Sciatic nerve (tissue), 2 donors: ENCODE measurements at places on chromosomes 4 and X.

GRCh38 chrX:76921176-76921575 is 493.7 kb downstream of the MAGEE1 start:
- DNase-seq, result no peak

GRCh38 chr4:88018466-88018865 is 11.0 kb downstream of the PKD2 start:
- no peak for DNase-seq

DNA sequence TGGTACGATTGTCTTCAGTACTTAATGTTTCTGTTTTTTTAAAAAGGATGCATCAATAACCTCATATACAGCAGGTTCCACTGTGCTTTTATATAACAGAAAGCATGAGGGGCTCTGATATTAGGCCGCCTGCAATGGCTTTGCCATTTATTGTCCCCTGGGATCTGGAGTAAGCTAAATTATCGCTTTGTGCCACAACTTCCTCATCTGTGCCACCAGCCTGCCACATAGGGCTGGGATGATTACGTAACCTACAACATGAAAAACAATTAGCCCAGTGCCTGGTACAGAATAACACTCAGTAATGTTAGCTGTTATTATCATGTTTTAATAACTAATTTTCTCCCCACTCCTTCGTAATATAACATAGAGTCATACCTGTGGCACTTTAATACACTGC is 65.5 kb upstream of the TRIM2 start:
- no peak for DNase-seq

- no peak for DNase-seq
These were observed 1.3 kb upstream of the ITM2A start for GRCh38 chrX:79368441-79368840.

- no peak for DNase-seq
These were observed 41.2 kb downstream of the LONRF3 start for GRCh38 chrX:119015407-119016237.

DNA sequence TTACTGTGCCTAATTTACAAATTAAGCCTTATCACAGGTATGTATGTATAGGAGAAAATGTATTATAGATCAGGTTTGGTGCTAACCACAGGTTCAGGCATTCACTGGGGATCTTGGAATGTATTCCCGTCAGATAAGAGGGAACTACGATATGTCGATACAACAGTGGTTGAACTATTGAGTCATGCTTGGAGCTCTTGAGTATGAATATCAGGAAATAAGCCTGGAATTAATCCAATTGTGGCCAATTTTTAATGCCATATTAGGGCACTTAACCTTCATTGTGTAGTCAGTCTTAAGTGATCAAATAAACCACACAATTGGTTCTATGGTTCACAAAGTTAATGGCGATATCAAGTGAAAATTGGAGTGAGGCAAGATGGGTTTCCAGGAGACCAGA is 556.5 kb downstream of the IL1RAPL1 start:
- DNase-seq, result no peak

DNA sequence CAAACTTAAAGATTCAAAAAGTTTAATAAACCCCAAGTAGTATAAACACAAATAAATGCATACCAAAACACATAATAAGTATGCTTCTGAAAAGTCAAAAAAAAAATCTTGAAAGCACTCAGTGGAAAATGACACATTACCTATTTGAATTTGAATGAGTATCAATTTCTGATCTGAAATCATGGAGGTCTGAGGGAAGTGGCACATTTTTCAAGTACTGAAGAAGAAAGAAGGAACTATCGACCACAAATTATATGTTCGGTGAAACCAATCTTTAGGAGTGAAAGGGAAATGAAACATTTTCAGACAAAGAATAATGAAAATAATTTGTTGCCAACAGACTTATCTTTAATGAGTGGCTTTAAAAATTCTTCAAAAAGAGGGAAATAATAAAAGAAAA is 12.1 kb upstream of the F9 start:
- no peak for DNase-seq

DNA sequence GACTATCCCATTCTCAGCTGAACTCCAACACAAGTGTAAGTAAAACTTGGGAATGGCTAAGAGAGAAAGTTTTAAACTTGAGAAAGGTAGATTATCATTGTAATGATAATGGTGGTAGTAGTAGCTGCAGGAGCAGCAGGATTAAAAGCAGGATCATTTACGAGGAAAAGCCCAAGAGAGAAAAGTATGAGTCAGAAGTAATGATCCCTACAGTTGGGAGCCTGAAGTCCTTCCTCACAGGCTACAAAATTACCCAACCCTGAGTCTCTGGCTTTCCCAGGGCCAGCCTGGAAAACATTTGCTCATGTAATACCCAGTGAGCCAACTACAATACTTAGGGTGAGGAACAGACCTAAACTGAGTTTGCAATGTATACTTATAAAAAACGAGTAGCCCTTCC is 4.4 kb upstream of the PRDM8 start:
- no peak for DNase-seq

- DNase-seq, result no peak
These were observed 476 bp upstream of the GDI1 start for GRCh38 chrX:154436374-154436982.

GRCh38 chrX:9033989-9034388 is at the start of gene FAM9B:
TSS of gene FAM9B (minus strand) at chrX:9034127. CDS start at chrX:9032986, 1,141 bp downstream.
- no peak for DNase-seq

- DNase-seq, result no peak
These were observed 95.2 kb upstream of the NAP1L5 start for GRCh38 chr4:88792821-88793220.

GRCh38 chr4:139876337-139876941 is 210.8 kb downstream of the MGST2 start:
- no peak for DNase-seq

DNA sequence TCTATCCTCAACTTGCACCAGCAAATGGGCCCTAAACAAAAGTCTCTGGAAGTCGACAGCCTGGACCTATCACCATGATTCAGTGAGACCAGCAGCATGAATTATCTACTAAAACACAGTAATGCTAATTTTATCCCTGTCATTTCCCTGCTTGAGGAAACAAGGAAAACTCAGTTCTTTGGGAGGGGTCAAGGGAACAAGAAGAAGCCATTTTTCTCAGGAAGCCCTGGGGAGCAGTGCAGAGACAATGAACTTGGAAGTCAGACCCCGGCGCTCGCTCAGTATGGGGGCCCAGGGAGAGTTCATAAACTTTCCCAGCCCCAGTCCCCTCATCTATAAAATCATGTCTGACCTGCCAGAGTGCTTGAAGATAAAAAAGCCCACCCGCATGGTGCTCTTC is 50.4 kb downstream of the DCTD start:
- DNase-seq, result no peak

- no peak for DNase-seq
These were observed 35.5 kb downstream of the TBC1D9 start for GRCh38 chr4:140720387-140721304.

DNA sequence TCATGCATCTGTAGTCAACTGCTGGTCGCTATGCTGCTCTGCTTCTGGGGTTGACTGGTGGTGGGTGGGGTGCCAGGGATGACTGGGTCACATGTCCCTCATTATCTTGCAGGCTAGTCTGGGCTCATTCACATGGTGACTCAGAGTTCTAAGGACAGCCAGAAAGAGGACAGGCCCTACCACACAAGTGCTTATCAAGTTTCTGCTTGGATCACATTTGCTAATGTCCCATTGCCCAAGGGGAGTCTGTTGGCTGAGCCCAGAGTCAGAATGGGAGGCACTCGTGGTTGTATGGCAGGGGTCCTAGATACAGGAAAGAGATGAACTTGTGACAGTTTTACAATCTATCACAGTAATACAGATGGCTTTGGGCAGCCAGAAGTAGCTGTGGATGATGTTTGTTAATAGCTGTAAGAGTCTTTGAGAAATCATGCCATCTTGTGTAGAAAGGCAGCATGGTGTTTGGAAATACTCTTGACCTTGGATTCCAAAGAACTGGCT is 221.3 kb downstream of the GPAT3 start:
- no peak for DNase-seq

DNA sequence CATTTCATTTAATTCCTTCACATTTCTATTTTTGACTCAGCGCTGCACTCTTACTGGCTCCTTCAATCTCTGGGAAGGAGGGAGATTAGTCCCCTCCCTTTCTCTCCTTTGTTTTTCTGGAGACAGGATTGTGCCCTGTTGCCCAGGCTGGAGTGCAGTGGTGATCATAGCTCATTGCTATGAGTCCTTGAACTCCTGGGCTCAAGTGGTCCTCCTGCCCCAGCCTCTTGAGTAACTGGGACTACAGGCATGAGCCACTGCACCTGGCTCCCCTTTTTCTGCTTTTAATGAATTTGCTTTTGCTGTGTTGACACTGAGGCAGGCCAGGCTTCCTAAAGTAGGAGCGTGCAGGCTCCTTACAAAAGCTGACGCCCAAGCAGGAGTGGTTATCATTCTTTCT is 10.5 kb downstream of the TBC1D14 start:
- DNase-seq, result no peak

- no peak for DNase-seq
These were observed 153.8 kb downstream of the CCSER1 start for GRCh38 chr4:90280954-90281353.

- no peak for DNase-seq
These were observed 1.5 kb downstream of the GPR101 start for GRCh38 chrX:137032341-137032694.

GRCh38 chrX:106039920-106040319 is 1.4 kb upstream of the SERPINA7 start:
- no peak for DNase-seq

- no peak for DNase-seq
These were observed 11.2 kb upstream of the YIPF7 start for GRCh38 chr4:44662623-44663005.

DNA sequence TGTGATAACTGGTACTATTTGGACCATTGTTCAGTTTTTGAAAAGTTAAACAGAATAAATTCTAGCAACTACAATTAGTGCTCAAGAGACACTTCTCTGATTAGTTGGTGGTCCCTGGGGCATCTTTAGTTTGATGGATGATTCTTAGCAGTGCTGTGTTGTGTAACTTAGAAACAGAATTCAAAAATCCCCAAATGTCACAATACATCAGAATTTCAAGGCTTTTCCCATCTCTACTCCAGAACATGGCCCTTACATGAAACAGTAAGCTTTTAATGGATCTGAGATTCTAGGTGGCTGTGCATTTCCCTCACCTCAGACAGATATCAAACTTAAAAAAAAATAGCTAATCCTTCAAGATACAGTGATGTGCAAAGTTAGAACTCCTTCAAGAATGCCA is 104.4 kb upstream of the CXCL13 start:
- no peak for DNase-seq

- DNase-seq, result no peak
These were observed 98.5 kb upstream of the INPP4B start for GRCh38 chr4:142944565-142944964.

GRCh38 chrX:17654116-17654515 is 83.2 kb upstream of the SCML1 start:
- no peak for DNase-seq

DNA sequence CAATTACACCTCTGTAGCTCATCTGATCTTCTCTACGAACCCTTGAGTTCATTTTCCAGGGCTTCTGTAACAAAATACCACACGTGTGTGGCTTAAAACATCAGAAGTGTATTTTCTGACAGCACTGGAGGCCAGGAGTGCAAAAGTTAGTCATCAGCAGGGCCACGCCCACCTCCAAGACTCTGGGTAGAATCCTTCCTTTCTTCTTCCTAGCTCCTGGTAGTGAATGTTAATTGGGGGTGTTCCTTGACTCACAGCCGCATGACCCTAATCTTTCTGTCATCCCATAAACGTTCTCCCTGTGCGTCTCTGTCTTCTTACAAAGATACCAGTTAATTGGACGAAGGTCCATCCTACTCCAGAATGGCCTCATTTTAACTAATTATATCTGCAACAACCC is 115.0 kb downstream of the TRIML1 start:
- no peak for DNase-seq

DNA sequence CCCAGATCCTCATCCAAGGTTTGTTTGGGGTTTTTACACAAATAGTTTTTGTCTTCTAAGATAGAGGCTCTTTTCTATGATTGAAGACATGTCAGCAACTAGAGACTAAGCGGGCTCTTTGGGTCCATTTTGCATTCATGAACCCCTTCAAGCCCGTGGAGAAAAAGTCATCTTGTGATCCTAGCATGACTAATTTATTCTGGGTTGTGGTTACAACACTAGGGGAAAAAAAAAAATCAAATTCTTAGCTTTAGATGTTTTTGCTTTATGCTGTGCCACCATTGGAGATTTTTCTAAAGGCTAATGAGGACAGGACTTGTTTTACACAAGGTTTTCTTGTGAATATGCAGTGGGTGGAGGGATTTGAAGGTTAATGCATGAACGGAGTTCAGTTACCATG is 440.0 kb downstream of the PCDH7 start:
- no peak for DNase-seq

DNA sequence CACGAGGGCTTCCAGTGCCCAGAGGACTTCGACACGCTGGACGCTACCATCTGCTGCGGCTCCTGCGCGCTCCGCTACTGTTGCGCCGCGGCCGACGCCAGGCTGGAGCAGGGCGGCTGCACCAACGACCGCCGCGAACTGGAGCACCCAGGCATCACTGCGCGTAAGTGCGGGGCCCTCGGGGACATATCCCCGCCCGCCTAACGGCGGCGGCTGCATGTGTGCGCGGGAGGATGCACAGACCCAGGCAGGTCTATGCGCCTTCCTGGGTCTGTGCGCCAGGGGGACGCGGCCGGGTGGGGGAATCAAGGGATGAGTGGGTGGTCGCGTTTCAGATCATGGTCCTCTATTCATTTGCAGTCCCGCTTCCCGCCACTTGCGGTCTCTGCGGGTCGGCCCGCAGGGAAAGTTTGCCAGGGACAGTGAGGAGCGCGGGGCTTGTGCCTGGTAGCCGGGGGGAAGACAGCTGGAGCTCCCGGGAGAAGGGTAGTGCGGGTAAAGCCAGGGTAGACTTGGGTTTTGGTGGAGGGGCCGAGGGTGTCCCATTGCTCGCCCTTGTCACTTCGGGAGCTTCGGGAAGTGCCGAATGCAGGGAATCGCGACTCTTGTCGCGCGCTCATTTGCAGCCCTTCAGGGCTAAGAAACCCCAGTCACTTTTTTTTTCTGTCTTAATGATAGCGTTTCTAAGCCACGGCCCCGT is 1.0 kb downstream of the SHISA3 start:
- no peak for DNase-seq

DNA sequence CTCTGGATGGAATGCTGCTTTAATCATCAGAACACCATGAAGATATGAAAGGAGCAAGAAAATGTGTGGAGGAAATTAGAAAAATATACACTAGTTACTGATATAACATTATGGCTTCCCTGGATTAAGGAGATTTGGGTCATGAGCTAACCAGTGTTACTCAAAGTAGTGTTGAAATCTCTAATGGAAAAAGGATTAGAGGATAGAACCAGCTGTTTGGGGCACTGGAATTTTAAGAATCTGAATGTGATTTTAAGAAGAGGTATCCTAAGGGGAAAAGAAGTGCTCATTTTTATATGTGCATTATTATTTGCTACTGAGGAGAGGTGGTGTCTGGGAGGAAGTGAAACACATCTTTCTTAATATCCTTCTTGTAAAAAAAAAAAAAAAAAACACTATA is 164.1 kb upstream of the PPARGC1A start:
- no peak for DNase-seq
